GM10248 (cell line): ENCODE measurements at places on chromosomes 13 and 19.

GRCh38 chr19:50794876-50795663 is 4.9 kb downstream of the ACP4 start:
- no peak for DNase-seq

DNA sequence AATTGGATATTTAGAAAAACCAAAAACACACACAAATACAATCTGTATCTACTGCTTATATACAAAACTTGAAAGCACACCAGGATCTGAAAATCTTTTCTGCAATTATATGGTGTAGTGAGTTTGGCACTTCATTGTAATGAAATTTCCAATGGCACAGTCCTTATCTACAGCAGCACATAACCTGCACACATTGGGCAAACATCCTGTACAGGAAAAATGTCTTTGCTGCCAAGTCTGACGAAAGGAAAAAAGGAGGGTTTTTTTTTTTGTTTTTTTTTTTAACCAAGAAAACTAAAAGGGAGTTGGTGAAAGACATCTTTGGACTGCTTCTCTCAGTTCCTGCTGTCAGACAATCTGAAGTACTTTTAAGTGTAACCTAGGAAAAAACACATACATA is 107.8 kb downstream of the FOXO1 start:
- no peak for DNase-seq

DNA sequence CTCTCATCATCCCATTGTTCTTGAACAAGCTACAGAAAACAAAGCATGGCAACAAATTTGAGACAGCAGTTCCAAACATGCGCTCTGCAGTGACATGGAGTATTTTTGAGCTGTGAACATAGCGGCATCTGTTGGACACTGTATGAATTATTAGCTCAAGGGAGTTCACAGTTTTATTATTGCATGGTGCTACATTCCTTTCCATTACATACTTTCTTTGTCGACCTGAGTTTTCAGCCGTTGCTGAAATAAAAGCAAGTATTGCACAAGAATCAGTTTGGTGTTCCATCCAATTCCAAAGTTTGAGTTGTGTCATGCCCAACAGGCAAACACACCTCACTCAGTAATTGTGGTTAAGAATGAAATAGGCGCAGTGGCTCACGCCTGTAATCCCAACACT is 30.1 kb upstream of the METTL21C start:
- no peak for DNase-seq

DNA sequence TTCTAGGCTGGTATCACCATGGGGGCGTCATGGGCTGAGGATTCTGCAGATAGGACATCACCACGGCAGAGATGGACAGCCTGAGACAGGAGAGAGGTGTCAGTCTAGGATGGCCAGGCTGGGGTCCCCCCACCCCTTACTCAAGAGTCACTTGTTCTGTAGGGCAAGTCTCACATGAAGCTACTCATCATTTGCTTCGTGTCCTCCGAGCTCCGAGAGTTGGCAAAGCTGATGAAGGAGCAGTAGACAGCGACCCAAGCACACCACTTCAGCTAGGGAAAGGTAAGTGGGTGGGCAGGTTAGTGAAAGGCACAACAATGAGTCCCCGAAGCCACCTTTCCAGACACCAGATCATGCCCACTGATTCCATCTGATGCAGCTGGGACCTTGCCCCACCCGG is 1.7 kb downstream of the WDR83 start:
- DNase-seq = no peak

- DNase-seq = peak; percentile 83
Observed at GRCh38 chr19:50315773-50316448, 13.3 kb downstream of the KCNC3 start.

DNA sequence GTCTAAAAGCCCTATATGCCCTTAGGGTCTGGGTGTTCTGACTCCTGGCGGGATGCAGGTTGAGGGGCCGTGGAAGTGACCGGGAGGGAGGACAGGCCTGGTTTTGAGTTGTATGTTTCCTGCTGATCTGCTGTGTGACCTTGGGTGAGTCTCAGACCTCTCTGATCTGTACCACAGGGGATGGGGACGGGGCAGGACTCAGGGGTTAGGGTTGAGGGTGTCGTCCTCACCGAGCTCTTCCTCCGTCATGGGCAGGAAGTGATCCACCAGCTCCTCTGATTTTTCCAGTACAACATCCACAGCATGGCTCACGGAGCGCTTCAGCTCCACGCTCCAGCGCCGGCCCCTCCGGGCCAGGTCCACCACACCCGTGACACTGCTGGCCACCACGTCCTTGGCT is 6.2 kb downstream of the PLIN5 start:
- DNase-seq = no peak

DNA sequence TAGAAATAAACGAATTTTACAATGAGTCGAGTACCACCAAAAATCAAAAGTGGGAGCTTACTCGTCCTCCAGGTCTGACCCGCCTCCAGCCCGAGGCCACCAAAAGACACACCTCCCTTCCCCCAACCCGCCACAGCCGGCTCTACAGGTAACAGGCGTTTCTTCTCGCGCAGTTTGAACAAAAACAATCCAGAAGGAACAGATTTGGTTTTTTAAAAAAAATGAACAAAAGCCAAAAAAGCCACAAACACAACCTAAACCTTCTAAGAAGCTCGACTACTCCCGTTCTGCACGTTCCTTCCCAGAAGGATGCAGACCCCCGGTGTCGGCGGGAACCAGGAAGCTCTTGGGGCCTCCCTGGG is 671 bp downstream of the ZDHHC20 start:
- peak; percentile 56 for DNase-seq

GRCh38 chr13:96958286-96958891 is 35.9 kb downstream of the OXGR1 start:
- DNase-seq = no peak

- no peak for DNase-seq
Observed at GRCh38 chr19:7098096-7098495, 28.6 kb downstream of the ZNF557 start.

- peak; percentile 69 for DNase-seq
Observed at GRCh38 chr19:1295169-1296012, 9.7 kb downstream of the EFNA2 start.

DNA sequence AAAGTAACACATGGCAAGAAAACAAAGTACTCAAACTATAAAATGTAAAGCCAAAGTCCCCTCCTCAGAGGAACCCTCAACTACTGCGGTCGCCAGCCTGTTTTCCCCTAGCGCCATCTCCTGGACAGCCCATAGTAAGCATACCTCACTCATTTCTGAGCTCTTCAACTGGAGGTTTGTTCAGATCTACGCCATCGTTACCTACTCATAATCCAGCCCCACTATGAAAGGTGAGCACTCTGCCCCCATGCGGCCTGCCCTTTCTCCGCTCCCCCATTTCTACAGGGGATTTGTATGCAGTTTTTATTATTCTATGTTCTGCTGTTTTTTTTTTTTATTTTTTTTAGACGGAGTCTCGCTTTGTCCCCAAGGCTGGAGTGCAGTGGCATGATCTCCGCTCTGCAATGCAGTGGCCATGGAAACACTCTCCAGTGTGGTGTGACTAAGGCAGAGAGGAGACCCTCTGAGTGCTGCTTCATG is 26.2 kb downstream of the OPA3 start:
- DNase-seq = peak; percentile 87

- DNase-seq = peak; percentile 86
Observed at GRCh38 chr19:2455851-2456570, 748 bp downstream of the LMNB2 start.

GRCh38 chr13:82565201-82565600 is 1317.1 kb downstream of the SLITRK1 start:
- no peak for DNase-seq

DNA sequence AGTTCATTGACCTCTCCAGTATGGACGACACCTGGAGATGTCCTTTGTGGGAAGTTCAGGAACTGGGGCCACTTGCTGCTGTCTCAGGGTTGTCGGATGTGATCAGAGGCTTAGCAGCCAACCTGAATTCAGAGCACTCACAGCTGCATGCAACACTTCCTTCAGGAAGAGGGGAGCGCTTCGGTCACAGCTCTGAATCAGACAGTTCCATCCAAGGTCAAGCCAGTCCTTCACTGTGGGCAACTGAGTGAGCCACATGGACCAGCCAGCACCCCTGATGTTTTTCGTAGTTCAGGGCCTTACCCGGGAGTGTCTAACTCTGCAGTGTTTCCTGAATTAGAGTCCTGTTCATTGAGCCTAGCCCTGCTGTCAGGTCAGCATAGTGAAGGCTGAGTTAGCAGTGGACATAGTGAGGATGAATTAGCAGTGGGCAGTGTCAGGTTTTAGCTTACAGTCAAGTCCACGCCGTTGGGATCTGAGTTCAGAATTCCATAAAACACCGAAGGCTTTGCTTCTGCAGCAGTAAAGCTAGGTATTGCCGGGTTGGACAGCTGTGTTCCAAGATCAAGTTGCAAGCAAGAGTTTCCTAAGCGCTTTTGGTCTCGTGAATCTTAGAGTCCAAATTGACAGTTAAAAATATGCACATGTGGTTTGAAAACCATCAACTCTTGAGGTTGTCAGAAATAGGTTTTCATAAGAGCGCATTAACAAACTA is 5.1 kb downstream of the ZNF555 start:
- no peak for DNase-seq

GRCh38 chr13:105572401-105572800 is 963.1 kb downstream of the EFNB2 start:
- no peak for DNase-seq

DNA sequence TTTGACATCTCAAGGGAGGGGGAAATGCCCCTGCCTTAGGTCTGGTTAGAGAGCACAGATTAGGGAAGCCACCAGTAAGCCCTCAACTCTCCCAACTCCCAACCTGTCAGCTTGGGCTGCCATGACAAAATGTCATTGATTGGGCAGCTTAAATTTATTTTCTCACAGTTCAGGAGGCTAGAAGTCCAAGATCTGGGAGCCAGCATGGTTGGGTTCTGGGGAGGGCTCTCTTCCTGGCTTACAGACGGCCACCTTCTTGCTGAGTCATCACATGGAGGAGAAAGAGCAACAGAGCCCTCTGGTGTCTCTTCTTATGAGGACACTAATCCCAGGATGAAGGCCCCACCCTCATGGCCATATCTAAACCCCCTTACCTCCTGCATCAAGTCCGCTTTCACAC is 24.2 kb downstream of the C19orf12 start:
- no peak for DNase-seq

DNA sequence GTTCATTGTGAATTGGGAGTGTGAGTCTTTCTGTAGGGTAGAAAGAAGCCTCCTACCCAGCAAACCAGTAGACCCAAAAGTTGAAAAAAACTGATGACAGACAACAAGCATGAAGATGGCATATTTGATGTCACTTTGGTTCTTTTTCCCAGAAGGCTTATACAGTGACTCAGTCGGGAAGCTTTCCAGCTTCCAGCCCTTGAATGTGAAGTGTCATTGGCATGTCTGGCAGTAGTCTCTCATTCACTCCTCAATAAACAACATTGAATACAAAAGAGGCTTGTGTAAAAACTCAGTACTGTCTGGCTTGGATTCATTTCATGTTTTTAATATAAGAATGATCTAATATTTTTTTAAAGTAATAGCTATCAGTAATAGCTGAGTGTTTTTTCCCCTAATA is 68.7 kb downstream of the IPO5 start:
- DNase-seq = no peak

DNA sequence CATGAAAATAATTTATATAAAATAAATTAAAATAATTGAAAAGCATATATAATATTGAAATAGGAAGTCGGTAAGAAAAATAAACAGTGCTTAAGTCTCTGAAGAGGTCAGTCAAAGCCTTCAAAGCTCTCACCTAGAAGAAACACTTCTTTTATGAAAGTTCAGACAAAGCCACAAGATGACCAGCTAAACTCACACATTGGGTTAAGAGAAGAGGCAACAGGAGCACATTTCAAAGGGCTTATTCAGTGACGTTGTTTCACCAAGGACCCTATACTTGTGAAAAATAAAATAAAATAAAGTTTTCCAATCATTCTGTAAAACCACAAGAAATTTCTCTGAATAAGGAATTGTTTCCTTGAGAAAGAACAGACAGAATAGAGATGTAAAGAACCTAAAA is 2.5 kb upstream of the ITM2B start:
- no peak for DNase-seq

DNA sequence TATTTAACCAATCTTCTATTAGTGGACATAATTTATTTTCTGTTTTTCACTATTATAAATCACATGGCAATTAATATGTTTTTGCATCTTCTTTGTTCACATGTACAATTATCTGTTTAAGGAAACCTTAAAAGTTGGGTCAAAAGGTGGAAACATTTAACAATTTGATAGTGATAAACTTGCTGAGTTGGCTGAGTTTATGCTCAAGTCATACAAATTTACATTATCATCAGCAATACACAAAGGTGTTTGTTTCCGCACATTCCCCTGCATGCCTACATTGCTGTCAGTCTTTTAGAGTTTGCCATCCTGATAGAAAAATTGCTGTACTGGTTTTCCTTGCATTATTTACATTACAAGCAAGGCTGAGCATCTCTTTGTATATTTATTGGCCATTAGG is 139.5 kb downstream of the KCNRG start:
- no peak for DNase-seq

GRCh38 chr19:33273881-33274662 is 28.3 kb downstream of the CEBPA start:
- DNase-seq = no peak

GRCh38 chr19:48248081-48248833 is 7.5 kb downstream of the CARD8 start:
- DNase-seq = no peak

GRCh38 chr19:5403968-5404640 is 51.1 kb upstream of the ZNRF4 start:
- peak; percentile 74 for DNase-seq

DNA sequence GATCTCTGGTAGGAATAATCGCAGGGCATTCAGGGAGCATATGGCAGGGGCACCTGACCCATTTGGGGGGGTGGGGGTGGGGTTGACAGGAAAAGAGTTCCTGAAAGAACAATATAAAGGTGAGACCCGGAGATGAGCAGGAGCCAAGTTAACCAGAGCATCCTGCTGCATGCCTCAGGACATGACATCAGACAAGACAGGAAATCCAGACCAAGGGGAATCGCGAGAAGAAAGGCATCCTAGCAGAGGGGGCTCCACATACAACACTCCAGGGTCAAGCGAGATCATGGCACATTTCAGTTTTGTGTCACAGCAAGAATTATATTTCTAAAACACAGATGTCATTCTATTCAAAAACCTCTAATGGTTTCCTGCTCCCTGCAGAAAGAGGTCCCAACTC is 393.1 kb downstream of the COG6 start:
- no peak for DNase-seq

DNA sequence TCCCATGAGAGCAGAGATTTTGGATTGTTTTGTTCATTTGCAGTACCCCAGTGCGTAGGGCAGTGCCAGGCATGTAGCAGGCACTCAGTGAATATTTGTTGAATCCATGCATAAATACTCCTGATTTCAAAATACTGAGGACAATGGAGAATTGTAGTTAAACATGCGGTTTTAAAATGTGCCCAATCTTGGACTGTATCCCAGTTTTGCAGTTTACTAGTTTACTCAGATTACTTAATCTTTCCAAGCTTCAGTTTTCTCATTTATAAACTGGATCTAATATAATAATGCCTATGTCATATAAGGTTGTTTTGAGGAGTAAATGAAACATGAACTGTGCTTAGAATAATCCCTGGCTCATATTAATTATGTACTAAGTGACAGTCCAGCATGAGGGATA is 39.0 kb downstream of the RCBTB2 start:
- DNase-seq = no peak
